Upper lobe of right lung (tissue), 1 donor: ENCODE measurements at places on chromosomes 7 and 10.
A peak's percentile ranks its signal among the peaks of the same experiment; 100 is the strongest.

GRCh38 chr10:70232155-70232858 is 922 bp downstream of the PPA1 start:
- DNase-seq, result peak; percentile 79

- no peak for DNase-seq
Measured at GRCh38 chr7:124808206-124808605, 42.6 kb upstream of the GPR37 start.

DNA sequence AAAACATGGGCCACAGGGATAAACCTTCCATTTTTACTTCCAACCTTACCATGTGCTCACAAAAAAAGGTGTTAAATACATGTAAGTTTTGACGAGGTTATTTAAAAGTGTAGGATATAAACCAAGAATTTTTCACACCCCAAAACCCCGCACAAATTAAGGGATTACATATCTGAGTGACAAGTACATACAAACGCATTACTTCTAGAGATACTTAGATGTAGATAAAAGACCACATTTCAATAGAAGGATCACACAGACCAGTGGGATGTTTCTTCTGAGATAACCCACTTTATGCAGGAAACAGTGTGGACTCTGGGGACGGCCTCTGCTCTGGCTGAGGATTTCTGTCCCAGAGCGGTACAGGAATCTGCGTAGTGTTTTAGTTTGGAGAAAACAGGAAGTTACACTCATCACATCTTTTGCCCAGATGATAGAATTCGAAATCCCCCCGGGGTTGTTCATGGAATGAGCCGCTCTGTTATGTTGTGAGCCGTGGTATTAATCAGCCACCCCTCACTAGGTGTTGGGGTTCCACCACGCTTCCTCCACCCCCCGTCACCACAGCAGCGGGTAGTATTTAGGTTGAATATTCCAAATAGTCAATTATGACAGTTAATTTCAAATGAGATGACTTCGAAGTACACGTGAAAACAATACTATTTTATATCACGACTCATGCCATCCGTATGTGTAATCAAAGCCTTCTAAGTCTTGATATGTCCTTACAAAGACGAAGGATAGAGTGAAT is 1.3 kb upstream of the CUL1 start:
- no peak for DNase-seq

DNA sequence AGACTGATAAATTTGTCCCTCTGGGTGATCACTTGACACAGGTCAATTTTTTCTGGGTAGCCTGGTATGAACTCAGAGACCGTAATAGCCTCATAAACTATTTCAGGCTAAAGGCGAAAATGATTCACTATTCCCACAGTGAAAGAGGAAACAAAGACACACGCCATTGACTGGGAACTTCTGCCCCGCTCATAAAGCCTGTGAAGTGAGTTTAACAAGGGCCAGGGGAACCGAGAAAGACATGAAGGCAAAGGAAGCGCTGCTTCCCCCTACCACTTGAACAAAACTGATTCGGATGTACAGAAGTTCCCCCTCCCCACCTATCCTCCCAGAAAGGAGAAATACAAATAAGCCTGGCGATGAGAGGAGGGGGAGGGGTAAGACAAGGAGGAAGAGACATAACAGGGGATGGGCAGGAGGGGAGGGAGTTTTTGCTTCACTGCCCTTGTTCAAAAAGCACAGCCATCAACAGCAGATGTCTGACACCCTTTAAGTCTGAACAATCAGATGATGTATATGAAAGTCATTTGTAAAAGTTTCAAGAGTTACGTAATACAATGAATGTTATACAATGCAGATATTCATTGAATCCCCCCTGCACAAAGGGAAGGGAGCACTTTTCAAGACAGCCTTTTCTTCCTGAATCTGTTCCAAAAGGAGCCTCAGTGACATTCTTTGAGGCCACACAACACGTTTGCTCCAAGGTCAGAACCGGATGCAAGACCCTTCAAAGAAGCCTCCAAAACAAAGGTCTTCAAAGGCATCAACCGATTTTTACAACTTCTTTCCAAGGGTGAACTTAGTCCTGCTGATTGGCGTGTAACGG is 734 bp downstream of the ABCB4 start:
- no peak for DNase-seq

DNA sequence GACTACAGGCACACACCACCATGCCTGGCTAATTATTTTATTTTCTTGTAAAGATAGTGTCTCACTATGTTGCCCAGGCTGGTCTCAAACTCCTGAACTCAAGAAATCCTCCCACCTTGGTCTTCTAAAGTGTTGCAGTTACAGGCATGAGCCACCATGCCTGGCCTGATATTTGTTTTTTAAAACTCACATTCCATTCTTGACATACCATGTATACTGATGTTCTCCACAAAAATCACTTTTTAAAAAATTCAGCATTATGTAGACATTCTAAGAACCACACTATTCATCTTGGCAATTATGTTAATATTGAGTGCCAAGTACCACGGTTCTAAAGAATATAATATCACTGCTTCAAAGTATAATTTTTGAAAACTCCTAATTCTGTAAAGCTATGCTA is 43.5 kb downstream of the IDE start:
- DNase-seq, result no peak
